NB4 (cell line): ENCODE measurements at places on chromosomes 4 and X.

DNA sequence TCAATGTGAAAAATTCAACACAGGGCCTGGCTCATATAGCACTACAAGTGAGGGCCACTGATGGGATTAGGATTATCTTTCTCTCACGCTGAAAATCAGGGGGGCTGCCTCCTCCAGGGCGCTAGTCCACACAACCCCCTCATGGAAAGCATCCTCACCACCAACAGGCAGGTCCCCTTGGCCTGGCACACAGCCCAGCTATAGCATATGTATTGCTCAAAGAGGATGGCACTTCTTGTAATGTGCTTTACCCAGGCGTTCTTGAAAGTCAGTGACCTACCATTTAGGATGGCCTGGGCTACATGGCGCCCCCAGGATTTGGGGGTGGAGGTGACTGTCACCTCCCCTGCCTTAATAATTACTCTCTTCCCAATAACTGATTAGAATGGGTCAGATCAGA, 71.0 kb upstream of the LSM6 start:
- no peak for DNase-seq

DNA sequence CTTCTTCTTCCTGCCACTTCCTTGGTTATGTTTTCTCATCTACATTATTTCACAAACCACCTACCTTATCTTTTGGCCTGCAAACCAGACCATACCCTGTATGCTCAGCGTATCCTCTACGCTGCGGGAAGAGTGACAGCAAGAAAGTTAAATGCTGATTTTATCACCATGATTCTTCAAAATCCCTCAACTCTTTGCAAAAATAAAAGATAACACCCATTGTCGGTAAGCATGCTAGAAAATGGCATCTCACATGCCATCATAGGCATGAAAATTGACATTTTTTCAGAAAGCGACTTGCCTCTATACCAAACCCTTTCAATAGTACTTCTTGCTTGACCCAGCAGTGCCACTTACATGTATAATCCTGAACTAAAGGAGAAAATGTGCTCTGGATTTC, 102.0 kb downstream of the HPGD start:
- DNase-seq = no peak

- DNase-seq = no peak
Measured at GRCh38 chr4:28832444-28832843, 1887.7 kb upstream of the PCDH7 start.

- DNase-seq = no peak
Measured at GRCh38 chr4:77163641-77164040, 6.6 kb downstream of the CCNG2 start.

GRCh38 chr4:170884969-170885570, 795.3 kb upstream of the AADAT start:
- DNase-seq = no peak

- no peak for DNase-seq
Measured at GRCh38 chr4:136643416-136643815, 888.9 kb downstream of the PCDH18 start.

DNA sequence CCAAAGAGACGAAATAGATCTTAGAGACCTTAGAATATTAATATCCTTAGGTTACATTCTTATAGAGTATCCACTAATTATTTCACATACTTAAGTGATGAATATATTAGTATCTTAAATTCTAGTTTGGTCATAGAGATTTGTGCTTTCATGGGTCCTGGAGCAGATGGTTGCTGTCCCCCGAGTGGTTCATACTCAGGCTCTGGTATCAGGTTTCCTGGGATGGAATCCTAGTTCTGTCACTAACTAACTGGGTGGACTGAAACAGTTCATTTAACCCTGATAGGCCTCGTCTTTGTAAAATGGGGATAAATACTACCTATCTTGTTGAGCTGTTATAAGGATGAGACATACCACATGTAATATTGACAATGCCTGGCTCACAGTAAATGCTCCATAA, 264.6 kb downstream of the TENM3 start:
- DNase-seq = no peak
